Fibroblast of skin of abdomen (primary cell): ENCODE measurements at places on chromosomes 4 and X.
A peak's percentile ranks its signal among the peaks of the same experiment; 100 is the strongest.

GRCh38 chr4:2273657-2274319 lies 11.9 kb upstream of the MXD4 start:
- no peak for DNase-seq

- DNase-seq = no peak
These were observed 1961.5 kb upstream of the TENM3 start for GRCh38 chr4:180281724-180282123.

DNA sequence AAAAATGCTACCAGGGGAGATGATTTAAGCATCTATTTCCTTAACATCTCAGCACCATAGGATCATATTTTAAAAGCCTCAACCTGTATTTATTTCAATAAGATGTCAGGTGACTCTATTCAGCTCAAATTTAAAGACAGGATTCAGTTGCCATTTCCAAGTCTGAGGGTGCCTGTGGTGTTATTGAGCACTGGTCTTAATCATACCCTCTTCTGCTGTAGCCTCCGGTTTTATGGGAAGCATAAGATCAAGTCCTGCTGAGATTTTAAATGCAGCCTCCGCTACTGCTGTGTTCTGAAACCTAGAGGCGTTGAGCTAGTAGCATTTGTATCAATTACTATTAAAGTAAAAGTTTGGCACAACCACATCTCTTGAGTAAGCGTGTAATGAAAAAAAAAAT lies 185.7 kb upstream of the NWD2 start:
- no peak for DNase-seq

DNA sequence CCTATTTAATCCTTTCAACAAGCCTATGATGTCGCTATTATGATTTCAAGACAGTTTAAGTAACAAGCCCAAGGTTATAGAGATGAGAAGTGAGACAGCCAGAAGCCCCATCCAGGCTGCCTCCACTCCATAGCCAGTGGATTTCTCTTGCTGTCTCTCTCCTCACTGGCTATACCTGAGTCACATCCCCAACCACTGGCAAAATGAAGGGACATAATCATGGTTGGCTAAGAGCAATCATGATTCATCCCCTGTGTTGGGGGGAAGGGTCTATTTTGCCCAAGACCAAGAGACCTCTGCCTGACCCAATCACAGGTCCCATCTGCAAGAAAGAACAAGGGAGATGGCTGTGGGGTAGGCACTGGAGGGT lies 334.9 kb upstream of the GATB start:
- peak; percentile 5 for DNase-seq

GRCh38 chrX:16063141-16063540 lies 60.2 kb upstream of the GRPR start:
- DNase-seq = no peak

DNA sequence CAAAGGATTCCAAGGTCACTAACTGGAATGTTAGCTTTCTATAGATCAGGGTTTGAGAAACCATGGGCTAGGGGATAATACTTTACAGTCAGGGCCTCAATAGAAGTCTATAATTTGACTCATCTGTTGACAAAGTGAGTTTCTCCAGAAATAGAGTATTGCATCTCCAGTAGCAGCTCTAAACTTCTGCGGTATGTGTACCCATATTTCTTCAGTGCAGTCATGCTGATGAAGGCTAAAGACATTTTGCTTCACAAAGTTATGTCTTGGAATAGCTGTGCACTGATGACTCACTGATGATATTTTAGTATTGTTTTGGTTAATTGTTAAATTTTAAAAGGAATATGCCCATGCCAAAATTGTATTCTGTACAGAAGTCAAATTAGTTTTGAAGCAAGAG lies 464.9 kb upstream of the AMOT start:
- DNase-seq = peak; percentile 84

DNA sequence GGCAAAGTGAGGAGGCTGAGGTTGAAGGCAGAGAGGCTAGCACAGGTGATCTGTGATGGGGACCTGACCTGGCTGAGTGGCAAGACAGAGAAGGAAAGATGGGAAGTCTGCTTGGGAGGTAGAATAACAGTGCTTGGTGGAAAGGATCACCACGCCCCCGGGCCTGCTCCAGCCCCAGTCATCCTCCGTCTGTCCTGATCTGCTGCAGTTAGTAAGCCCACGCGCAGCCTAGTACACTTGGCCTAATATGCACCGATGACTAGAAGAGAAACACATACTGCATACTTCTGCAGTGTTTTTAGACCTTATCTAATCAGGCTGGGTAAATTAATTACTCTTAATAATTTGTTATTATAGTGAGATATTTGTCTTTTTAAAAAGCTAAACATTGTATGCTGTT lies 103.7 kb upstream of the KLF3 start:
- no peak for DNase-seq

GRCh38 chr4:180664766-180665368 lies 1578.3 kb upstream of the TENM3 start:
- peak; percentile 79 for DNase-seq

GRCh38 chrX:39633293-39633692 lies 464.5 kb downstream of the BCOR start:
- DNase-seq = peak; percentile 59
